AG09319 (cell line): ENCODE measurements at places on chromosomes 4 and X.

- no peak for DNase-seq
Observed at GRCh38 chr4:16914208-16914607, 15.8 kb upstream of the LDB2 start.

GRCh38 chr4:106502106-106502699 lies 133.6 kb upstream of the GIMD1 start:
- no peak for DNase-seq

GRCh38 chr4:30728311-30728710 lies 8.1 kb downstream of the PCDH7 start:
- no peak for DNase-seq

GRCh38 chr4:150345207-150345744 lies 236.7 kb upstream of the MAB21L2 start:
- DNase-seq: no peak

DNA sequence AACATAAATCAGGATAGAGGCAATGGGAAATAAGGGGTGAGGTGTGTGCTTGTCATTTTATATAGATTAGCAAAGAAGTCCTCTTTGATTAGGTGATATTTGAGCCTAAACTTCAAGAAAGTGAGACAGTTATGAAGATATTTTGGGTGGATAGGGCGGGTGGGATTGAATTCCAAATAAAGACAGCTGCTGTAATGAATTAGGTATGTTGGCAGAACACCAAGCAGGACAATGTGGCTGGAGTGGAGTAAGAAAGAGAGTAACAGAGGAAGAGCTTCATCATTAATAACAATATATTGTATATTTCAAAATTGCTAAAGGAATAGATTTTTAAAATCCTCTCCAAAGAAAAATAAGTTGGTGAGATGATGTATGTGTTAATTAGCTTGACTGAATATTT lies 91.0 kb upstream of the CENPE start:
- DNase-seq: no peak

DNA sequence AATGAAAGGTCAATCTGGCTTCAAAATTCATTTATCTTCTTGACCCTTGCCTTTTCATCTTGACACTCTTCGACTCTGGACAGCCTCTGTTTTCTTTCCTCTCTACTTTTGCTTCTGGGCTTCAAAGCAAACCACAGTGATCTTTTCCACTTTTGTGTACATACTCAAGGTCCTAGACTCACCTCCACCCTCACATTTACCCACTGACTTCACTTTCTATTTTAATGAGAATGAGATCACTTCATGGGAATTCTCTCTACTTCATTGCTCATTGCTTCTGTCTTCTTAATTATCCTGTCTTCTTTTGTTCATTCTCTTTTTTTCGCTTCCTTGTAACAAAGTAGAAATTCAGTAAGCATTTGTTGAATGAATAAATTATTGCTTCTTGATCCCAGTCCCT lies 330.1 kb upstream of the HAND2 start:
- DNase-seq: no peak

DNA sequence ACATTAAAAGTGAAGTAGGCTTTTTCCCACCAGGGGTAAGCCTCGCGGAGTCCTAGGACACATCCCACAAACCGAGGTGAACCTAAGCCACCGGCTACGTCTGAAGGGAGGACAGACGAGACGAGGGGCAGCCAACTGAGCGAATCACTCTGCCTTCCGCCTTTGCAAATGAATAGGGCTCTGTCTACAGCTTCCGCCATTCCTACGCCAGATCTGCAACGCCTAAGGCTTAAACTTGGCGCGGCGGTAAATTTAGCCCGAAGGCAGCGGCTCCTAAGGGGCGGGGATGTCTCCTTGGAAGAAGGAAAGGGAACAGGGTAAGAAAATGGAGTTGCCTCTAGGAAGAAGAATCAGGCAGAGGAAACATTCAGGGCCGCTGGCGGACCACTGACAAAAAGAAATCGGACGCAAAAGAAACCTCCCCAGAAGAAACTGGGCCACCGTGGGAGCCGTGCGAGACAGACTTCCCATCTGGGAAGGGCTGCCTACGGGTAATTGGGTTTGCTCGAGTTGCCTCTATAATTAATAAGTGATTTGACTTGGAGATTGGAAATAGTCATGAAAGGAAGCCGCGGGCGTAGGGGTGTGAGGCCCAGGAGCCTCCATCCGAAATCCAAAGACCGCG lies 90.5 kb downstream of the BCOR start:
- DNase-seq: no peak

DNA sequence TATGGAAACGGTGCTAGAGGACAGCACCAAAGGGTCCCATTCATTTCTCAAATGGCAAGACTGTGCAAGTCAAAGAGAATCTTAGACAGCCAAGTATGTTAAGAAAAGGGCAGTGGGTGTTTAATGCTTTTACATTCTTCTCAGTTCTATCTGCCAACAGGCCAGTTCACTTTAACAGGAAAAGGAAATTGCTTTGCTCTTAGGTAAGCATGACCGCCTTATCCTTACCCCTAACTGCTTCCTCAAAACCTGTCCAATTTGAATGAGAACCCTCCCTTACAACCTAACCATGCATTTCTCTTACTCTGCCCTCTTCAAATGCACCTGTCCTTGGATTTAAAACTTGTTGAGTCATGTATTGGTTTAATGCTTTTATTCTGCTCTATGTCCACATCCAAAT lies 44.5 kb upstream of the BLTP1 start:
- no peak for DNase-seq

DNA sequence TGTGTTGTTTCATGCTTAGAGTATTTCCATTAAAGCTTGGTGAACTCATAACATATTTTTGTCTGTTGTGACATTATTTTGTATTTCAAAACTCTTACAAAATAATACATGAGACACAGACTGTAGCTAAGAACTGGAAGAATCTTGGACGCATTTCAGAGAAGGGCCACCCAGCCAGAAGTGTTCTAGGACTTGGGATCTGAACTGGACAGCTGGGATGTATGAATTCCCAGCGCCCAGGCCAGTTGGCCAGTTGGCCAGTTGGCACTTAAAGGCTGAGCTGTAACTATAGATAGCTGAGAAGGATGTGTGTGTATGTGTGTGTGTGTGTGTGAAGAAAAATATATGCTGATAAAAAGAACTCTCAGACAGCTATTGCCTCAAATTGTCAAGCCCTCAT lies 193.4 kb upstream of the GPR101 start:
- DNase-seq: no peak

- no peak for DNase-seq
Observed at GRCh38 chr4:24727390-24728224, 67.8 kb upstream of the SOD3 start.

GRCh38 chr4:48974979-48975640 lies 11.0 kb upstream of the CWH43 start:
- no peak for DNase-seq

- no peak for DNase-seq
Observed at GRCh38 chr4:19774690-19775256, 476.9 kb upstream of the SLIT2 start.

DNA sequence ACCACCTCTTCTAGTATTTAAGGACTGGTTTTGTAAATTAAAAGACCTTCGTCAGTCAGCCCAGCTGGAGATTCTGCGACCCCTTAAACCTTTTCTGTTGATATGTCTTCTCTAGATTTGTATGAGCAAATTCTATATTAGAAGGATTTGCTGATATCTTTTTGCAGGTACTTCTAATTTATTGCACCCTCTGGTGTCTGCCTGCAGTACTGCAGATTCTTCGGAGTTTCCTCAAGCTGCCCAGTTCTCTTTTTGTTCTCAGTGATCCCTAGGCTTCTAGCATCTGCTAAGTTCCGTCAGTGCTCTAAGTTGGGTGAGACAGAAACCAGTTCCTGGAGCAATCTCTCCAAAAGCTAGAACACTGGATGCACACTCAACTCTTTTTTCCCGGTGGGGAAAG lies 545.2 kb downstream of the C4orf33 start:
- DNase-seq: peak; percentile 3

DNA sequence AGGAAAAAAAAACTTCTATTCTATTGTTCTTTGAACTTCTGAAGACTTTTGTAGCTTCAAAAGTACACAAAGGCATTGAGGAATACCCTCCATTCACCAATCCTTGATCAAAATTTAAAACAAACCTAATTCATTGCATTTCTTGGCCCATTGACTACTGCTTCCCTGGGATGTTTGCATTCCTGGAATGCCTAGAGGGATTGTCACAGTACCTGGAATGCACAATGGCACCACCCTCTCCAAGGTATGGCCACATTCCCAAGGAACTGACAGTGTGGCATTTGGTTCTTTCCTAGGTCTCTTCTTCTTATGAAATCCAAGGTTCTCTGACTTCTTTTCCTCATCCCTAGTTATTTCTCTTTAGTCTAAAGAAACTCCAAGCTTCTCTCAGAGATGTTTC lies 600.7 kb downstream of the CCSER1 start:
- DNase-seq: no peak

- no peak for DNase-seq
Observed at GRCh38 chrX:125681507-125681906, 361.8 kb downstream of the TEX13C start.

DNA sequence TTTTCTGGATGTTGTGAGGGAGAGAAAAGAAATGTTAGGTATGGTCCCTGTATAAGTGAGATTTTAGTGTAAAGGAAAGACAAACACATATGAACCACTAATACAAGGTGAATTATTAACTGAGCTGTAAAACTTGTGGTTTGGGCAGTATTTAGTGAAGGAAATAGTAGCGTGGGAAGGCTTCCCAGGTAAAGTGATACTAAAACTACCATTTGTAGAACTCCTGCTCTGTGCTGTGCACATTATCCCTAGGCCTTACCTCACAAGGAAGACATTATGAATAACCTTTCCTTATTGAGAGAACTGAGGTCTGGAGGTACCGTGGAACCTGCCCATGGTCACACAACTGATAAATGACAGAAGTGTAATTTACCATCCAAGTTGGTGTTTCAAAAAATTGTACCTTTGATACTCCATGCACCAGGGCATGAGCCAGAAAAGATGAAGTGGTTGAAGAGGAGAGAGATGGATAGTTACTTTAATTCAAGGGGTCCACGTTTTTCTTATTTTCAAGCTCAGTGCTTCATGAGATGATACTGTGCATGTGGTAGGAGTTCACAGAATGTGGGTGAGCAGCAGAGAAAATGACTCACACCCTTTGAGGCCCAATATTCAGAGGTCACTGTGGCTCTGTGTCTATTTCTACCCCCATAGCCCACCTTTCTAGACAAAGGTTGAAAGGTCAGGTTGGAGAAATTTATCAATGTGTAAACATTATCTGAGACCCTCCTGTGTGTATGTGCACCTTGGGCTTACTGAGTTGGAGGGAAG lies 2.6 kb upstream of the VSIG4 start:
- DNase-seq: no peak

GRCh38 chr4:111605111-111605510 lies 540.1 kb upstream of the FAM241A start:
- no peak for DNase-seq

GRCh38 chr4:7140062-7140691 lies 52.2 kb upstream of the SORCS2 start:
- no peak for DNase-seq
